ENCODE measurements at places on chromosomes 3 and 15. TPM values are rescaled to one million over a fixed set of nuclear protein-coding genes. Genes with fewer than 3 reads are reported as not detected.

DNA sequence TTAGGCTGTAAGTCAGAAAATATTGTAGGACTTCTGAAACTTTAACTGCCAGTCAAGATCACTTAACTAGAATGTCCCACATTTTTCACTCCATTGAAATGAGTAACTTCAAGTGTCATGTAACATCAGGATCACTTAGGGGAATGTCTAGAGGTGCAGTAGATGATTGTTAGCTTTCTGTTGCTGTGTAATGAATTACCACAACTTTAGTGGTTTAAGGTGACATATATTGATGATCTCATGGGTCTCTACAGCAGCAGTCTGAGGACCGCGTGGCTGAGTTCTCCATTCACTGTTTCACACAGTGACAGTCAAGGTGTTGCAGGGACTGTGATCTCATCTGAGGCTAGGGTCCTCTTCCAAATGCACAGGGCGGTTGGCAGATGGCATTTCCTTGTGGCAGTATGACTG is 82.7 kb downstream of the SLC25A26 start:
- DNase-seq: no peak

Gene CLDN16
- polyA plus RNA-seq: not detected

Gene COL6A6
- polyA plus RNA-seq: 1.1 TPM

DNA sequence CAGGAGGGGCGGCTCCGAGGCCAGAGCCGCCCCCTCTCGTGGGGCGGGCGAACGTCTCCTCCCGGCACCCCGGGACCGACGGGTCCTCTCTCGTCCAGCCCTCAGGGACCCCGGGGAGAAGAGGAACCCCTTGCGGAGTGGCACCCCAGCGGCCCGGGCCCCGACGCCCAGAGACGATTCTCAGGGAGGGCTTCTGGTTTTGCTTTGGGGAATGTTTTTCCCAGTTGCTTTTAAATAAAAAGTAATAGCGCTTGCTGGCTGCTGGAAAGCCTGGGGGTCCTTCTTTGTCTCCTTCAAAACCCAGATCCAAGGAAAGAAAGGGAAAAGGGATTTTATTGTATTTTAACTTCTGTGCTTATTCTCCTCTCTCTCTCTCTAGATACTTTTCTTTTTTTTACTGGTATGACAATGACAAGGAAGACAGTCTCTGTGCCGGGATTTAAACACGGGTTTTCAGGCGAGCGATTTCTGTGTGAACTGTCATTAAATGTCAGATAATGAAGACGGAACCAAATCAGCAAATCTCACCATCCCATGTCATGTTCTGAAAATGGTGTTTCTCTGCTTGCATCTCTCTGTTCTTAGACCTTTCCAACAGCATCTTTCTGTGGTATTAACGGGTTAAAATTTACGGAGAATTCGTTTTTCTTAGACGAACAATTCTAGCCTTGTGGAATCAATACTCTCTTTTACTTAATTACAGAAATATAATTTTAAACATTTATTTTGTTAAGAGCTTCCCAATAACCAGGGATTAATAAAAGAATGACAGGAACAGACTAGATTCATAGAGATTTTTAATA is 530 bp upstream of the PCOLCE2 start:
- no peak for DNase-seq

DNA sequence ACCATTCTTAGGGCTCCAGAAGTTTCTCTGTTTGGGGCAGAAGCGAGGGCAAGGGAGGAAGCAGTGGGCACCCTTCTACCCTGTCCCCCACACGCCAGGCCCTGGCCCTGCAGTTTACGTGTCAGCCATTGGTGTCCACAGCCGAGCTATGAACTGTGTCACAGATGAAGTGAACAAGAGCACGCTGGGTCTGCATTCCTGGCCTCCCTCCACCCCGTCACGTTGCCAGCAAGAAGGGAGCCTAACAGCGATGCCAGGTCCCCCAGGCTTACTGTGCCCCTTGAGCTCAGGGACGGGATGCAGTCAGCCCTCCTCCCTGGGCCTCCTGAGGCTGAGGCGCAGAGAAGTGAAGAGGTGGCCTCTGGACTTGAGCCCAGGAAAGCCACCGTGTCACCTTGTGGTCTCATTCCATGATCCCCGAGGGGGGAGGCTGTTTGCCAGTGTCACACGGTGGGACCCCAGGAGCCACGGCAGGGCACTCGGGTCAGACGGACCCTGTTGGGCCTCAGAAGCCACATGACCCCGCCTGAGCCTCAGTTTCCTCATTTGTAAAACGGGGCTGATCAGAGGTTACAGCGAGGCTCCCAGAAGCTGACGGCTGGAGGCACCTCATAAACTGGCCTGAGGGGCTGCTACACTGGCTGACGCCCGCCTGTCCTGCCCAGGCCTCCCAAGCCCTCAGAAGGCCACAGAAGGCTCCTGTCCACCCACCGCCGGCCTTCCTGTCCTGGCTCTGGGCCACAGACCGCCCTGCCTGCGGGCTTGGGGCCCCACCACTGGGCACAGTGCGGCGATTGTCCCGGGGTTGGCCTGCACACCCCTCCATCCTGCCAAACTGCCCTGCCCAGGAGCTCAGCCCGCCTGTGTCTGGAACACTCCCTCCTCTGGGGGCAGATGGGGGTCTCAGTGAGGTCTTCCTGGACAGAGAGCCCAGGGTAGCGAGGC is 18.6 kb downstream of the IQSEC1 start:
- no peak for DNase-seq

Gene FOXL2
- polyA plus RNA-seq: not detected

Gene IL17RE
- polyA plus RNA-seq: 1.6 TPM

- no peak for DNase-seq
Measured at GRCh38 chr3:179149406-179149867, 1.3 kb downstream of the PIK3CA start.

DNA sequence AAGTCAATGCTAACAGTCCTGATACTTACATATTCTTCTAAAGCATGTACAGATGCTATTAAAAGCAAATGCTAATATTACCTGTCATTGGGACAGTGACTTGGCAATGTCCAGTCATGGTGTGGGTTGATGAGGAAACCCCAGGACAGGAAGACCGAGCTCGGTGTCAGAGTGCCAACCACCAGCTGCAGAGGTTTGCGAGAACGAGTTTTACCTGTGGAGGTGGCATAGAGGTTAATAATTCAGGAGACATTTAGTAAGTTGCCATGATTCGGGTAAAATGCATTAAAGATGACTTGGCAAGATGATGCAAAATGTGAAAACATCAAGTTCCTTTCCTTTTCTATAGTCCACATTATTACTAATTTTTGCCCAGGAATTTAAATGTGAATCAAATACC is 94.5 kb downstream of the ABI3BP start:
- no peak for DNase-seq

DNA sequence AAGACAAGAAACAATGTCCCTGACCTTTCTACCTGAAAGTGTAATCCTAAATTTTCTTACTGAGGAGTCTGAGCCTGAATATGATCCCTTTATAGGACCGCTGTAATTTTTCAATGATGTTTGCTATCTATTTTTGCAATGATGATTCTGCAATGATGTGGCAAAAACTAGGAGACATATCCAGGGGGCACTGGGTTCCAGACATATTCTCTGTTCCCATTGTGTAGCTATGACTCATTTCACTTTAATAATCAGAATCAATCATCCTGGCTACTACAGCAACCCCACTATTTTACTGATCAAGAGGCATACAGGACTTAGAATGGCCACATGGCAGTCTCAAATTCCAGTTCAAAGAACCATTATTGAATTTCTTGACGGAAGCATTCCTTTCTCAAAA is 85.9 kb downstream of the AQR start:
- DNase-seq: no peak

DNA sequence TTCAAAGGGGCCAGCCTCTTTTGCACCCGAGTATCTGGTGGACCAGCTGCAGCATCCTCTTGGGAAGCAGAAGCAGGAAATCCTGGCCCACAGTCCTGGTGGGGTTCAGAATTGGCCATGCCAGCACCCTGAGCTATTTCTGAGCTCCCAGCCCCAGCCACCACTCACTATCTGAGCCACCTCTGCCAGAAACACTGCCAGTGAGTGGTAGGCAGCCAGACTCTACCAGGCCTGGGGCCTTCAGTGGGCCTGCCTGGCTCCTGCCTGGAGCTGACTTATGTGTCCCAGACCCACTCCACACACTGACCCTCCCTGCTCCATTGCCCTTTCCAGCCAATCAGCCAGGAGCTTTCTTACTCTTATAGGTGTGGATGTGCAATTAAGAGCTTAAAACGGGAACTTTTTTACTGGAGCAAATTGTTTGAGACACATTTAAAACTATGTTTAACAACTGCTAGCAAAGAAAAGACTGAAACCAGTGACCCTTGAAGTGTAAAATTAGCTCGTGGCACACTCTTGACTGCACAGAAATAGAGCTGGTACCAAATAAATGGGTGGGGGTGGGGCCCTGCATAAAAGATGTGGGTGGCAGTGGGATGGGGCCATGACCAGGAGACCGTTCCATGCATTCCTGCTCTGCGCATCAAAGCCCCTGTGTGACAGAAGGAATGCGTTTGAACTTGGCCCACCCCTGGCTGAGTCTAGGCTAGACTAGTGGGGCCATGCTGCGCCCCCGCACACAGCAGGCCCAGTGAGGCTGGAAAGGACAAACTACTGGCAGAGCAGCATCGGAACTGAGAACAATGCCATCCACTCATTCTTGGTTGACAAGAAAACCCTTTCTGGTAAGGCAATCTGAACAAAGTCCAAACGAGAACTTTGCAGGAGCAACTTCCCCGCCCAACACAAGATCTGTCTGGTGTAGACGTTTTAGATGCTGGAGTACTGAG is 48.0 kb downstream of the CTNNB1 start:
- DNase-seq: peak; percentile 26

DNA sequence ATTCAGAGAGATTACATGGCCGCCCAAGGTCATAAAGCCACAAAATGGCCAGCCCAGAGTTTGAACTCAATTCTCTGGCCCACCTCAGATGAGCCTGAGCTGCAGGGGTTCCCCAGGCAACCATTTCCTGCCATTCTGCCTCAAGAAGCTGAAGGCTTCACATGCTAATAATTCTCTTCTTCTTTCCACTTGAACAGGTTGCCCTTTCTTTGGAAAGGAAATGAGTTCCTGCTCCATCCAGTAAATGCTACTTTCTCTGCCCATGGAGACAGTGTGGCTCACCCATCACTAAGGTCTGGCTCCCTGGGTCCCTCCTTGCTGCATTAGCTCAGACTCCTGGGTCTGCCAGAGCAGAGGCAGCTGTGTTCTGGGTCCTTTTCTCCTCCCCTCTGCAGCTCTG is 48.2 kb downstream of the TRIM42 start:
- no peak for DNase-seq

Gene PARP14
- 4.1 TPM for polyA plus RNA-seq

DNA sequence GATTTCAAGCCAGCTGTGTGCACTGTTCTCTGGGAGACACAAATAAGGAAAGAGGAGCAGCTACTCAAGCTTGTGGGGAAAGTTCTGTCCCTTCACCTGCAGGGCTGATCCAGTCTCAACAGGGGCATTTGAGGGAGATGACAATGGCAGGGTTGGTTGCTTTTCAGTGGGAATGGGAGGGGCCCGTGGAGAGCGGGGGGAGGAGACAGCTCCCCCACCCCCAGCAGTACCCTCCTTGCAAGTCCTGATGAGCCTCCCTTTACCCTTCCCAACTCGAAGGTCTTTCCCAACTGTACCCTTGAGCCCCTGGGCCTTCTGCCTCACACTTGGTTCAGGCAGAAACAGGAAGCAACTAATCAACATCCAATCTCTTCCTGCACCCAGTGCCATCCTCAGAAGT is 71.8 kb upstream of the SNRPA1 start:
- DNase-seq: no peak

Gene ERICH6
- not detected for polyA plus RNA-seq

DNA sequence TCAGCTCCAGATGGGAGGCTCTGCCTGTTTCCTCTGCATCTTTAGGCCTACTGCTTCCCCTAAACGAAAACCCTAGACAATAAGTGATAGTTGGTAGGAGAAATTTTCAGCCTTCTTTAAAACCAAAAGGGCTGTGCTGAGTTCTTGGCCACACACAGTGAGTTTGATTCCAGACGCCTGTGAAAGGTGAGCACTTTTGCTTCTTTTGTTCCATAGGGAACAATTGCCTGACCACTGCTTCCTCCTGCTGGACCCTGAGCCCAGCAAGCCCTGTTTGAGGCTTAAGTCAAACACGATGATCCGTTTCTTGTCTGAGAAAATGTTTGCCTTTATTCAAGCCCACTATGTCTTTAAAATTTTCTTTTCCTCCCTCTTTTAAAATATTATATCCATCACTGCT is 493.9 kb downstream of the ZIC1 start:
- DNase-seq: no peak

DNA sequence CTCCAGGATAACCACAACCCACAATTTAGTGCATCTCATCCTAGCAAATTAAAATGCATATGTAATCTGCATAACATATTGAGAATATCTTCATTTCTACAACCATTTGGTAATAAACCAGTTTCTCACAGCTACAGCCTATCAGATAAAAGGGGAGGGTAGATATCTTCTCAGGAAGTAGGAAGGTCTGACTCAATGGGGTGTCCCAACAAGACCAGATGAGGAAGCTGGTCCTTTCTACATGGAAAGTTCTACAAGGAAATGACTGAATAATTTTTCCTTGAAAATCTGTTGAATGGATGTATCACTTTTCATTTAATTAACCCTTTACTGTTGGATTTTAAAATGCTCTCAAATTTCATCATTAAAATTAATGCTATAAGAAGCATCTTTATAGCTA is 17.4 kb upstream of the TMPRSS7 start:
- no peak for DNase-seq

Gene HYAL1
- 70.5 TPM for polyA plus RNA-seq

- DNase-seq: peak; percentile 23
Measured at GRCh38 chr15:60477916-60478565, 901 bp downstream of the ICE2 start.

GRCh38 chr3:59573911-59574310 is 524.1 kb upstream of the CFAP20DC start:
- peak; percentile 11 for DNase-seq

GRCh38 chr3:153572165-153572564 is 410.1 kb downstream of the RAP2B start:
- DNase-seq: no peak

- no peak for DNase-seq
Measured at GRCh38 chr3:33250712-33251111, 26.5 kb upstream of the FBXL2 start.

DNA sequence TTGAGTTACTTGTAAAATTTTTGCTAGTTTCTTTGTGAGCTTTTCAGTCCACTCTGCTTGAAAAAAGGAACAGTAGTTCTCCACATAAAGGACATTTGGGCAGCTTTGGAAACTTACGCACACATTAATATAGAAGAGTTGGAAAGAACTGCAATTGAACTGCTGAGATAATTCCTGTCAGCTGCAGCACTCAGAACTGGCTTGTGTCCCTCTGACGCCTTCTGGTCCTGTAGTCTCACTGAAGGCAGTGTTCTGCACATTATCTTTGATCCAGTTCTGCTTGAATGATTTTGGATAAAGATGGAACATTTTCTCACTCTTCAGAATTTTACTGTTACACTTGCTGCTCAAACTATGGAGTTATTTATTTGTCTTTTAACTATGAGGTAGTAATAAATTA is 901.9 kb downstream of the OTOL1 start:
- no peak for DNase-seq

GRCh38 chr3:24830230-24831152 is 335.8 kb upstream of the THRB start:
- DNase-seq: peak; percentile 10

Gene TUSC7
- not detected for polyA plus RNA-seq

Gene RAB27A
- polyA plus RNA-seq: 3.0 TPM

DNA sequence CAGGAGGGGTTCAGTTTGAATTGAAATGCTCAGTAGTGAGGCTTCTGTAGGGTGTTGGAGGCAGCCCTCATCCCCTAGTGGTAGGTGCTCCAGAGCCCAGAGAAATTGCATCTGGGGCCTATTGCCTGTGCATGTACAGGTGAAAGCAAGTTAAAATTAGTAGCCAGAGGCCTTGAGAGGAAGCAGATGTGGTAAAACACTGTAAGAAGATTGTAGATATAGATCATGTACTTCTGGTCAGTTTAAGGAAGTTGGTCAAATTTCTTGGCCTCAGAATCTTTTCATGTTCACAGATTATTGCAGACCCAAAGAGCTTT is 34.6 kb downstream of the IGSF10 start:
- no peak for DNase-seq

Gene SCG3
- polyA plus RNA-seq: 0.04 TPM

Data from heart right ventricle (tissue), 16 donors.